CD4-positive, alpha-beta T cell treated with Interleukin-4 for 1 hour (primary cell): ENCODE measurements at places on chromosomes 12 and 14.

DNA sequence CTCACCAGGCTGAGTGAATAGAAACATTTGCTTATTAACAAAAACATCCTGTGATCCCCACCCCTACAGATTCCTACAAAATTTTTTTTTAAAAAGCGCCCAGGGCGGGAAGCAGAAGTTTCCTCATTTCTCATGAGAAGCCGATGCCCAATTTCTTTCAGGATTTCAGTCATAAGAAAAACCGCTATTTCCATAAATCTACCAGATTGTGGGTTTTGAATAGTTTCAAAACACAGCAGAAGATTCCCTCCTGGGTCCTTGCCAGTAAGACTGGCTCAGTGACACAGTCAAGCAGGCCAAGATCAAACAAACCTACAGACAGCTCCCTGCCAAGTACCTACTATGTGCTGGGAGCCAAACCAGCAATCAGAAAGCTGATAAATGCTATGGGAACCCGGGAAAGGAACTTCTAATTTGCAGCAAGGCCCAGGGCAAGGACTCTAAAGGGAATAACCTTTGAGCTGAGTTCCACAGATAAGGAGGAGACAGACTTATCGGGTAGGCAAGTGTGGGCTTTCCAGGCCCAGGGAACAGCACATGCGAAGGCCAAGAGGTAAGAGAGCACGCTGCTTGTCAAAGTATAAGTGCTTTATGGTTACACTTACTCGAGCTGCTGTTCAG is 68.7 kb downstream of the CCDC88C start:
- no peak for DNase-seq

DNA sequence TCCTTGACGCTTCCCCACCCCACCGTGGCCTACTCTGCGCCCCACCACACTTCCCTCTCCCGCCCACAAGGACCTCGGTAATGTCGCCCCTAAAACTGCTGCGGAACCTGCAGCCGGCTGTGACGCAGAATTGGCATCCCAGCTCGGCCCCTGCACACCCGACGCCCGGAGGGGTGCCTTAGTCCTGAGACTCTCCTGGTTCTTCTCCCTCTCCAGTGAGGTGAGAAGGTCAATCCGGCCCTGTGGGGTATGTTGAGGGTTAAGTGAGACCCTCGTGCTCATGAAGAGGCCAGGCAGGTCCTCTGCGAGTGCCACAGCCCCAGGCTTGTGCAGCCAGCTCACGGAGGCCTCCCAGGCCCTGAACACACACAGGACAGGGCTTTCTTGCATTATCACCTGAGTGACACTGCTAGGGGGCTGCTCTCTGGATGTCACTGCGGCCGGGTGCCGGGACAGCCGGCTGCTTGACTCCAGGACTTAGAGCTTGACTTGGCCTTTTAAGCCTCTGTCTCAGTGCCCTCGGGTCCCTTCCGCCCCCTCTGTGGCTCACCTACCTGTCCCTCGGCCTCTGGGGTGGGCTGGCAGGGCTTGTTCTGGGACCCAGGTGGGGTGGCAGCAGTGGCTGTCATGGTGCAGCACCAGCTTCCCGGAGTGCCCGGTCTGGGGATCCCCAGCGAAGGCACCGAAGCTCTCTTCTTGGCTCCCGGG is 106.9 kb upstream of the C14orf180 start:
- DNase-seq = no peak

GRCh38 chr14:78443834-78444233 is 273.7 kb downstream of the NRXN3 start:
- no peak for DNase-seq

- no peak for DNase-seq
Observed at GRCh38 chr14:59175404-59175803, 13.1 kb upstream of the DAAM1 start.

DNA sequence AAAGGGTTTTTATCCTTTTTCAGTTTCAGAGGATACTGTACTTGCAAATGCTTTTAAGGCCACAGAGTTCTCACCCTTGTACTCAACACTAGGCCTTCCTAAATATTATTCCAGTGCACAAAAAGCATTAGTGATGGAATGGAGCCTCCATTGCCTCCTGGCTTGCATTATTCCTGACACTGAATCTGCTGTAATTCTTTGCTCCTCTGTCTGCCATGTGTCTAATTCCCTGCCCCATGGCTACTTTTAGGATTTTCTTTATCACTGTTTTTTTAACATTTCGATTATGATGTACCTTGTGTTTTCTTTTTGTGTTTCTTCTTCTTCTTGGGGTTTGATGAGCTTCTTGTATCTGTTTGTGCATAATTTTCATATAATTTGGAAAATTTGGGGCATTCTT is 29.5 kb downstream of the SUSD6 start:
- no peak for DNase-seq

DNA sequence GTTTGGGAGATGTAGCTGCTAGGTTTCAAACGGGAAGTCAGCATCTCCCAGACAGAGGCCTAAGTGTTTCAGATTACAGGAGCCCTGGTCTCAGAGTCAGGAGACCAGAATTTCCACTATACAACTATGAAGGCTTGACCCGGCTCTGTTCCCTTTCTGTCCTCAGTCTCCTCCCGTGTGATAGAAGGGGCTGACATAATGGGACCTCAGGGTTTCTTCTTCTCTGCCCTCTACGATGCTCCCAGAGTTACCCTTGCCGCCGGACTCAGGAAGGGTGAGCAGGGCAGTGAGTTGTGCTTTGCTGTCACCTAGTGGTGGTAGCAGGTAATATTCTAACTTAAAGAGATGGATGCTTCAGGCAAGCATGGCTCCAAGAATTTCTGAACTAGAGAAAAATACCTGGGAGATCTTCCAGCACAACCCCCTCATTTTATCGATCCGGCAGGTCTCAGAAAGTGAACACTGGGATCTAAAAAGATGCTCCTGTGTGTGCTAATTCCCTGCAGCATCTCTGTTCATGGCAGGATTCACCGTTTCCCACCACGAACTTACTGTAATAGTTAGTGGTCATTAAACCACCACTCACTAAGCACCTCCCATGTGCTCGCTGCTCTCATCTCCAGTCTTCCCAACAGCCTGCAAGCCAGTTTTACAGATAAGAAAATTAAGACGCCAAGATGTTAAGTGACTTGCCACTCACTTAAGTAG is 84.4 kb downstream of the VWF start:
- peak; percentile 59 for DNase-seq
